ENCODE measurements at places on chromosomes 16 and 17.
A peak's percentile ranks its signal among the peaks of the same experiment; 100 is the strongest.

DNA sequence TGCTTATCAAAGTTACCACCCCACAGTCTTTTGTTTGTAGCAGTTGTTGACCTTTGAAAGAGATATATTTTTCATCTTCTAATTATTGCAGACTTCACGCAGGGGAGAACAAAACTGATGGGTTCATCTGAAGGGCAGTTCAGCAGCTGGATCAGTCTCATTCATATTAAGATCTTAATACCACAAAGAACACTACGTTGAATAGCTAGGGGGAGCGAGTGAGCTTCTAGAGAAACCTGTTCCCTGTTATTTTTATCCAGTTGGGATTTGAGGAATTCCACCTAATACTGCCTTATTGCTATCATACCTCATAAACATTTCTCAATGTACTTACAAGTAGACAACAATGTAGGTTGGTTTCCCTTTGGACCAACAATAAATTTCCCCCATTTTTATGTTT lies 306.1 kb upstream of the KIF2B start:
- DNase-seq: no peak

- DNase-seq: no peak
Measured at GRCh38 chr16:78654929-78655328, 555.5 kb downstream of the WWOX start.

- no peak for DNase-seq
Measured at GRCh38 chr17:38851434-38851833, 2.1 kb downstream of the RPL23 start.

DNA sequence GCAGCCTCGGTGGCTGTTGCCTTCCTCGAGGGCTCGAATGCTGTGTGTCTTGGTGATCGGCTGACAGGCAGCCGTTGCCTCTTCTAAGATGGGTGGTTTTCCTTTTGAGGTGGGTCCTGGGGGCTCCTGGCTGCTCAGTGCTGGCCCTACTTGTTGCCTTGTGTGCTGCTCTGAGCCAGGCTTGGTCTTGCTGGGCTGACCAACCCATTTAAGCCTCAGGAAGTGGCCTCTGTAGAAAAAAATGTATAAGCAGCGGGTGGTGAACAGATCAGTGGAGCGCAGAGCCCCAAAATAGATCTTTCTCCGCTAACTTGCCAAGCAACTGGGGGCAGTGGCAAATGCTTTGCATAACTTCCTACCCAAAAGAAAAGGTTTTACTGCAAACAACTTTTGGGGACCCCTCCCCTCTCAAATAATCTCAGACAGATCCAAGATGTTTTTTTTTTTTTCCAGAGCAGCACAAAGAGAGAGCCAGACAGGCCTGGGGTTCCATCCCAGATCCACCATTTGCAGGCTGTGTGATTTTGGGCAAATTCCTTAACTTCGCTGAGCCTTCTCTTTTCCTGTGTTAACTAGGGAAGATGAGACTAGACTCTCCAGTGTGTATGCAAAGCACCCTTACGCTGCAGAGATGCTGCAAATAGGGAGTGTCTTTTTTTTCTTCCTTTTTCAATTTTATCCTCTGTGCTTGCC lies 42.5 kb downstream of the PLCG2 start:
- DNase-seq: peak; percentile 89

DNA sequence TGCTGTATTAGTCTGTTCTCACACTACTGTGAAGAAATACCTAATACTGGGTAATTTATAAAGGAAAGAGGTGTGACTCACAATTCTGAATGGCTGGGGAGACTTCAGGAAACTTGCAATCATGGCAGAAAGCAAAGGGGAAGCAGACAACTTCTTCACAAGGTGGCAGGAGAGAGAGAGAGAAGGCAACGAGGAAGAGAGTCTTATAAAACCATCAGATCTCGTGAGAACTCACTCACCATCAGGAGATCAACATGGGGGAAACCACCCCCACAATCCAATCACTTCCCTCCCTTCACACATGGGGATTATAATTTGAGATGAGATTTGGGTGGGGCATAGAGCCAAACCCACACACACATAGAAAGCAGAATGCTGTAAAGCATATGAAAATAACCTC lies 896.2 kb downstream of the CDH11 start:
- no peak for DNase-seq

All from GM12864 (cell line).